ENCODE measurements at places on chromosomes 1 and 21.
A peak's percentile ranks its signal among the peaks of the same experiment; 100 is the strongest.

- no peak for DNase-seq
Observed at GRCh38 chr1:96568639-96569038, 152.9 kb upstream of the PTBP2 start.

- DNase-seq: peak; percentile 93
Observed at GRCh38 chr1:155062702-155063411, 683 bp upstream of the EFNA4 start.

DNA sequence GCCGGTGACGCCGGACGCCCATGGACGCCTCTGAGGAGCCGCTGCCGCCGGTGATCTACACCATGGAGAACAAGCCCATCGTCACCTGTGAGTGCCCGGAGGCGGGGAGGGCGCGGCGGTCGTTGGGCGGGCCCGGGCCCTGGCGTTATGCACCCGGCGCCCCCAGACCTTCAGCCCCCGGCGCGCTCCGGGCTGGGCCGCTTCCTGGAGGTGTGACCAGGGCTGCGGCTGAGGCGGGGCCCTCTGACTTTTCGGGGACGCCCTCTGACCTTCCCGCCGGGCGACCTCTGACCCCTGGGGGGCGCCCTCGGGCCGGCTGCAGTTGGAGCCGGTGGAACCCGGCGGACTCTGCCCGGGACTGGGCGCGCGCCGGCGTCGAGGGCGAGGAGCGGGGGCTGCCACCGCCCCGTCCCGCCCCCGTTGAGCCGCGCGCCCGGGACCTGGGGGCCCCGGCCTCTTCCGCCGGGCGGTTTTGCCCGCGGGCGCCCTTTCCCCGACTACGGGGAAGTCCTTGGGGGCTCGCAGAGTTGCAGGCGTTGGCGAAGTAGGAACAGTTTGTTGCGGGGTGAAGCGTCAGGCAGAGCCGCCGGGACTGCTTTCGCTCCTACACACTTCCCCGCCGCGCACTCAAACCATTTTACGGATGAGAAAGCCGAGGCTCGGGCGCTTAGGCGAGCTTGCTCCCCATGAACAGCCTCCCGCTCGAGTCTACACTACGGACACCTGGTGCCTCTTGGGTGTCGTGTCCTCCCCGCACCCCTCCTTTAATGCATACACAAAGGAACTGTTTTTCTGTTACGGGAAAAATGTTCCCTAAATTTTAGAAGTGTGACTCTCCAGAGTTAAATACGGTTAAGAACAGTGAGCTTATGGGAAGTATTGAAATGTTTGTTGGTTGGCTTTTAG lies 618 bp downstream of the TRAPPC10 start:
- peak; percentile 91 for DNase-seq

GRCh38 chr1:21843208-21843607 lies 31.1 kb downstream of the LDLRAD2 start:
- DNase-seq: no peak

- no peak for DNase-seq
Observed at GRCh38 chr1:39648496-39648895, 9.1 kb upstream of the HEYL start.

- DNase-seq: no peak
Observed at GRCh38 chr1:163535807-163536206, 214.1 kb downstream of the NUF2 start.

- DNase-seq: no peak
Observed at GRCh38 chr1:192580351-192580962, 4.9 kb downstream of the RGS1 start.

DNA sequence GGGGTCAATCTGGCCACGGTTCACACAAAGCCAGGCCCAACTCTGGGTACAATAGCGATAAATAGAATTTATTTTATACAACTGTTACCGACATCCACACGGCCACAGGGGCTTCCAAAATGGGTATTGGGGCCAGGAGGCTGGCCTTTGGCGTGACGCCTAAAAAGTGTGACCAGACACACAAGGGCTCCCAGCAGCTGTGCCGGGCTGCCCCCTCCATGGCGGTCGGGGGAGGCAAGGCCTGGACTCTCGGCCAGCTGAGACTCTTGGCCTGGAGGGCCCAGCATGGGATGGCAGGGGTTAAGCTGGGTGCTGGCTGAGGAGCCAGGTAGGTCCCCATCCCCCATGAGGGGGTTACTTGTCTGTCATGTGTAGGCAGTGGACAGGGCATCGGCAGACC lies 73.0 kb downstream of the RAP1GAP start:
- no peak for DNase-seq

All from stimulated activated CD8-positive, alpha-beta memory T cell treated with anti-CD3 and anti-CD28 coated beads, Interleukin-4, amount 100 ng/mL, for 48 hours (primary cell).